ENCODE measurements at places on chromosomes 5 and 9.

GRCh38 chr5:170612256-170612678 is 108.4 kb downstream of the KCNIP1 start:
- no peak for DNase-seq

DNA sequence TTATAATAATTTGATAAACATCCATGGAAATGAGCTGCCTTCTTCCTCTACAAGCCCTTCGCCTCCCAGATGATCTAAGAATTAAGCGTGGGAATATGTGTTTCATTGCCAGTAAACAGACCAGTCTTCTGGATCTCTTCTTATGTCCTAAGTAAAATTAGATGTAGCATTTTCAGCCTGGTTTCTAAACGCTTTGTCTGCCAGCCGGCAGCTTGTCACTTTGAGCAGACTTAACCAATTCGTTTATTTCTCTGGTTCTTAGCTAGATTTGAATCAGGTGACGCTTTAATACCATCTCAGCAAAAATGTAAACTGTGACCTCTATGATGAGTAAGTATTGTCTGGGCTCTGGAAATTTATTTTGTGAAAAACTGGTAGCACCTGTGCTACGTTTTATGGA is 380.6 kb upstream of the NUDT12 start:
- DNase-seq = no peak

GRCh38 chr9:87157366-87158031 is 210.2 kb upstream of the GAS1 start:
- no peak for DNase-seq

DNA sequence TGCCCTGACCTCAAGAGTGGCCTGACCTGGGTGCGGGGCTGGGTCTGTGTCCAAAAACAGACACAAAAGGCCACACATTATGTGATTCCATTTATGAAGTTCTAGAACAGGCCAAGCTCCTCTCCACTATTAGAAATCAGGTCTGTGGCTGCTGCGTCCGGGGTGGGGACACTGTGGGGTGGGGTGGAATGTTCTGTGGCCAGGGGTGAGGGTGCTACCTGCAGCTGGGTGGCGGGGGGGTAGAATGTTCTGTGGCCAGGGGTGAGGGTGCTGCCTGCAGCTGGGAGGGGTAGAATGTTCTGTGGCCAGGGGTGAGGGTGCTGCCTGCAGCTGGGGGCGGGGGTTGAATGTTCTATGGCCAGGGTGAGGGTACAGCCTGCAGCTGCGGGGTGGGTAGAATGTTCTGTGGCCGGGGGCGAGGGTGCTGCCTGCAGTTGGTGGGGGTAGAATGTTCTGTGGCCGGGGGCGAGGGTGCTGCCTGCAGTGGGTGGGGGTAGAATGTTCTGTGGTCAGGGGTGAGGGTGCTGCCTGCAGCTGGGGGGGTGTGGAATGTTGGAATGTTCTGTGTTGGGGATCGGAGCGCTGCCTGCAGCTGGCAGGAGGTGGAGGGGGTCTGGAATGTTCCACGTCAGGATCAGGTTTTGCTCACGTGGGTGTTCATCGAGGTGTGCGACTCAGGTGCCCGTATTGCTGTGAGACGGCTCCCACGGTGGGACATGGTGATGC is 8.3 kb downstream of the LCN12 start:
- no peak for DNase-seq

GRCh38 chr9:36006549-36007315 is 30.0 kb upstream of the RECK start:
- DNase-seq = no peak

DNA sequence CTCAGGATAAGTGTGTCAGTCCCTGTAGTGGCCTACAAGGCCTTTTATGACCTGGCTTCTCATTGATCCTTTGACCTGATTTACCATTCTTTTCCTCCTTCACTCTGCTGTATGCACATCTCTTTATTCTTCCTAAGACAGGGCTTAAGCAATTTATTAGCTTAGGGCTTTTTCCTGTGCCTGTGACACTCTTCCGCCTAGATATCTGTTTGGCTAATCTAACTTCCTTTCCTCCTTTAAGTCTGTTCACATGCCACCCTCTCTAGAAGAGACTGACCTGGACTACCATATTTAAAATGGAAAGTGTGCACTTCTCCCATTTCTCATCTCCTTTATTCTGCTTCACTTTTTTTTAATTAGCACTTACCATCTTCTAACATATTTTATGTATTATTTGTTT is 29.1 kb downstream of the FOCAD start:
- no peak for DNase-seq

DNA sequence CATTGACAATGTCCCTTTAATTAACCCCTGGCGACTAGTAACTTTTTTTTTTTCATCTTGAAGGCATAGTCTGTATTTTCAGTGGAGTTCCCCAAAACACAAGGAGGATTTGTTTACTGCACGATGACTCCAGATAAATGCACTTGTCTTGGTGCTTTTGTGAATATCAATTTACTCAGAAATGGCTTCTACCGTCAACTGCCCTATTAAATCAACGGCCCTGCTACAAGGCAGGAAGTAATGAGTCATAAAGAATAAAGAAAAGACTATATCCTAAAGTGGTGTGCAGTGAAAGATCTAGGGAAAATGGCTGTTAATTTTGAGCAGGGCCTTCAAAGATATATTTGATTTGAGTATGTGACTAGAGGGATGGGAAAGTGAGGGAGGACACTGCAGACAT is 388.3 kb upstream of the CHD1 start:
- no peak for DNase-seq

DNA sequence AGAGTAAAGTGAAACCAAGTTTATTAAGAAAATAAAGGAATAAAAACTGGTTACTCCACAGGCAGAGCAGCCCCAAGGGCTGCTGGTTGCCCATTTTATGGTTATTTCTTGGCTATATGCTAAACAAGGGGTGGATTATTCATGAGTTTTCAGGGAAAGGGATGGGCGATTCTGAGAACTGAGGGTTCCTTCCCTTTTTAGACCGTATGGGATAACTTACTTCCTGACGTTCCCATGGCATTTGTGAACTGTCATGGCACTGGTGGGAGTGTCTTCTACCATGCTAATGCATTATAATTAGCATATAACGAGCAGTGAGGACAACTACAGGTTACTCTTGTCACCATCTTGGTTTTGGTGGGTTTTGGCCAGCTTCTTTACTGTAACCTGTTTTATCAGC is 323.9 kb upstream of the PTGER4 start:
- no peak for DNase-seq

DNA sequence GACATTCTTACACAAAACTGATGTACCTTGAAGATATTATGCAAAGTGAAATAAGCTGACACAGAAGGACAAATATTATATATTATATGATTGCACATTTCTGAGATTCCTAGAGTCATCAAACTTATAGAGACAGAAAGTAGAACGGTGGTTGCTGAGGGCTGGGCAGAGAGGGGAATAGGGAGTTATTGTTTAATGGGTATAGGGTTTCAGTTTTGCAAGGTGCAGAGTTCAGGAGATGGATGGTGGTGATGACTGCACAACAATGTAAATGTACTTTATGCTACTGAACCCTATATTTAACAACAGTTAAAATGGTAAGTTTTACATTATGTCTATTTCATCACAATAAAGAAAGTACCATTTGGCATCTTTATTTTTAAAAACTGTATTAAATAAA is 315.8 kb upstream of the POU5F2 start:
- no peak for DNase-seq

- DNase-seq = no peak
These were observed 31.5 kb downstream of the OTULIN start for GRCh38 chr5:14696057-14696456.

- DNase-seq = no peak
These were observed 175.8 kb downstream of the WDR70 start for GRCh38 chr5:37554938-37555337.

DNA sequence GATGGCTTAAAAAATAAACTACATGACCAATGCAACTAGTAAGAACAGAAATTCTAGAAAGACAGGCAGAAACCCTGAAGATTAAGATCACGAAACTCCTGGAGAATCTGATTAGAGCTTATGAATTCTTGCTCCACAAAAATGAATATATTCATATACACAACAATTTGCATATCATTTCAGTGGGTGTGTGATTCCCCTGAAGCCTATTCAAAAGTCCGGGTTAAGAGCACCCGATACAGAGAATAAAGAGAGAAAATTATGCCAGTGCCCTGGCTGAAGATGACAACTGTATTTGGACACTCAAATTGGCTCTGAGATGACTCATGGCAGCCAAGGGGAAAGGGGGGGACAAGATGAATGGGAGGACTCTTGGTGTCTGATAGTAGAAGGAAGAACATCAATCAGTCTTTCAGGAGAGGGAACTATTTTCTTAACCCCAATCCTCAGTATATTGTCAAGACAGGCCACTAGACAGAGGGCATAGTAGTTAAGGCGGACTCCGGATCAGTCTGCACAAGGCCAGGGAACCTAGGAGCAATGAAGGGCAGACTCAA is 6.0 kb downstream of the TMOD1 start:
- DNase-seq = no peak

DNA sequence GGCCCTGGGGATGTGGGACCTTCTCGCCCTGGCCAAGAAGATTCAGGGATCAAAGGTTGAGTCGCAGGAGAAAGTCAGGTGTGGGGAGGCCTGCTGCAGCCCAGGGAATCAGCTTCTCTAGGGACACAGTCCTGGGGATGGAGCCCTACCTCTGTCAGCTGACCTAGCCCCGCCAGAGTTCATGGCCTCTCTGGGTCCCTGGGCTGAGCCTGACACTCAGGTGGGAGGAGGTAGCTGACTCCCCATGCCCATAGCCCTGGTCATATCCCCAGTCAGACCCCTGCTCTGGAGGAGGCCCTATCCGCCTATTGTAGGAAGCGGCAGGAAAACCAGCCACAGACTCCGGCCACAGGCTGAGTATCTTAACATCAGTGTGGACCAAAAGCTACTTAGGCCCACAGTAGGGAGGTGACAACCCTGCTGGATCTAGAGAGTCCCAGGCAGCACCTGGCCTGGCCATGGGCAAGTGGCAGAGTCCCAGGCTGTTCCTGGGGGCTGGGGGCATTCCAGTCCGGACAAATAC is 15.0 kb upstream of the MRNIP start:
- no peak for DNase-seq
